NCI-H69 (cell line): ENCODE measurements at places on chromosomes 1 and 21.

- no peak for DNase-seq
Measured at GRCh38 chr1:182183606-182184005, 122.1 kb upstream of the ZNF648 start.

GRCh38 chr1:223462866-223463404 lies 69.7 kb downstream of the CCDC185 start:
- DNase-seq, result no peak

- peak; percentile 14 for DNase-seq
Measured at GRCh38 chr21:39630827-39631226, 18.1 kb downstream of the B3GALT5 start.

DNA sequence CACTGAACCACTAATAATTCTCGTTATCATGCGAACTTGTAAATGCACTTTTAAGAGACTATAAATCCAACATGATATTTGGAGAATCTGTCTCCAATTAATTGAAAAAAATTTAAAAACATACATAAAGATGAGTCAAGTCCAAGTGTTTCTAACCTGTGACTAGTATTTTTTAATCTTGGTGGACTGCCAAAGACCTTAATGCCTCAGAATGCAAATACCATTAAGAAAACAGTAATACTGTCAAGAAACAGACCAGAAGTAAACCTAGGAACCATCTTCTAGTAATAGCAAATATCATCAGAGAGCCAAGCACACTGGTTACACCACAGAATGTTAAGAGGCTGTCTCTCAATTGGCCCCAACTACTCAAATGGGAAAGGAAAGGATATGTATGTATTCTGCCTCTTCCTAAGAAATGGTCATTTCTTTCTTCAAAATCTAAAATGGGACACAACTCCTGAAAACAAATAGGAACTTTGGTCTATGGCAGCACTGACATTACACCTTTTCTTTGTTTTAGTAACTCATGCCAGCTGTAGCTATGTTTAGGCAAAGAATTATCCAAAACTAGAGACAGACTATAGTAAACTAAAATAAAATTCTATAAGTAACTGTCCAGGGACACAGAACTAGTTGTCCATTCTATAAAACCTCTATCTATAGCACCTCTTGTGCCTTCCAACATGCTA lies 15.8 kb downstream of the SCYL3 start:
- DNase-seq, result no peak

DNA sequence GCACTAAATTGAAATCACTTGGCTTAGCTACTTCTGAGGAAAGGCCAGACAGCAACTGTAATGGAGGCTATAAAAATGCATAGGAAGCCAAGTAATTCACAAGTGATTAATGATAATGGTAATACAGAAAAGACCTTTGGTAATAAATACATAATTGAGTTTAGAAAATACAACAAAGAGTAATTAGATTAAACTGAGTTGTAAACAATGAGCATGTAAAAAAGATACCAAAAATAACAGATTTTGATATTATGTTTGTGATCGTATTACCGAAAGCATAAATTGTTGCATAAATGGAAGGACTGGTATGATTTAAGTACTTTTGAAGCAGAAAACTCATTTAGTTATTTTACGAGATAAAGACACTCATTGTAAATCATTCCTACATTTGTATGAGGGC lies 556.7 kb upstream of the TMPRSS15 start:
- DNase-seq, result no peak

GRCh38 chr1:27994060-27994459 lies 34.3 kb downstream of the XKR8 start:
- no peak for DNase-seq

GRCh38 chr1:162070825-162071224 lies 1.3 kb downstream of the NOS1AP start:
- peak; percentile 59 for DNase-seq

DNA sequence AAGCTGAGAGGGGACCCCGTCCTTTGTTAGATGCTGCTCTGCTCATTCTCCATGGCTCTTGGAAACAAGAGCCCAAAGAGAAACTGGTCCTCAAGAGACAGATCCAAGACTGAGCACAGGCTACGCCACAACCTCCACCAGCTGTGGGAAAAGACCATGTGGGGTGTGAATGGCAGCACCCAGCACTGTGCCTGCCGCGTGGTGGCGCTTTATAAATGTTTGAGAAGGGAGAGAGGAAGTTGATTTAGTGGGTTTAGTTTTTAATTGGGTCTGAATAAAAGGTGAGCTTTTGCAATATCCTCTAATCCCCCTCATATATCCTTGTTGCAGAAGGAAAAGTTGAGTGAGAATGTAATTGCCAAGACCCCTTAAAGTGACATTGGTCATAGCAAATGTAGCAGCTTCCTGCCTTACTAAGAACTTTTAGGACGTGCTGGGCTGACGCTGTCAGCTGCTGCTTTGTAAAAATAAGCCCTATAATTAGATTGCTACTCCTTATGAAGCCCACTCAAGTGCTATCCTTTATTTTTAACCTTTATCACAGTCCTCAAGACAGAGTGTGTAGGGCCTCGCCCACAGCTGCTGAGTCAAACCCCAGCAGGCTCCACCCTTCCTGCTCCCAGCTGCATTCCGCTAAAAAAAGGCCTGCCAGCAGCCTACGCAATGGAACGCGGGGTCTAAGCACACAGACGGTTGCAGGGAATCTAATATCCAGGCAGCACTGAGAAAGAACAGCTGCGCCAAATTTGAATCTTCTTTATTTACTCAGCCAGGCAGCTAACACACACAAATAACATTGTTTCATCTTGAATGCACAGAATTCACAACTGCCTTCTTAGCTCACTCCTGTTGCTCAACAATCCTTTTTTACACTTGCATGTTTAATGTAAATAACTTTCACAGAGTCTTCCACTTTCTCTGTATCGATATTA lies 47.4 kb upstream of the PRDX6 start:
- DNase-seq, result peak; percentile 68

DNA sequence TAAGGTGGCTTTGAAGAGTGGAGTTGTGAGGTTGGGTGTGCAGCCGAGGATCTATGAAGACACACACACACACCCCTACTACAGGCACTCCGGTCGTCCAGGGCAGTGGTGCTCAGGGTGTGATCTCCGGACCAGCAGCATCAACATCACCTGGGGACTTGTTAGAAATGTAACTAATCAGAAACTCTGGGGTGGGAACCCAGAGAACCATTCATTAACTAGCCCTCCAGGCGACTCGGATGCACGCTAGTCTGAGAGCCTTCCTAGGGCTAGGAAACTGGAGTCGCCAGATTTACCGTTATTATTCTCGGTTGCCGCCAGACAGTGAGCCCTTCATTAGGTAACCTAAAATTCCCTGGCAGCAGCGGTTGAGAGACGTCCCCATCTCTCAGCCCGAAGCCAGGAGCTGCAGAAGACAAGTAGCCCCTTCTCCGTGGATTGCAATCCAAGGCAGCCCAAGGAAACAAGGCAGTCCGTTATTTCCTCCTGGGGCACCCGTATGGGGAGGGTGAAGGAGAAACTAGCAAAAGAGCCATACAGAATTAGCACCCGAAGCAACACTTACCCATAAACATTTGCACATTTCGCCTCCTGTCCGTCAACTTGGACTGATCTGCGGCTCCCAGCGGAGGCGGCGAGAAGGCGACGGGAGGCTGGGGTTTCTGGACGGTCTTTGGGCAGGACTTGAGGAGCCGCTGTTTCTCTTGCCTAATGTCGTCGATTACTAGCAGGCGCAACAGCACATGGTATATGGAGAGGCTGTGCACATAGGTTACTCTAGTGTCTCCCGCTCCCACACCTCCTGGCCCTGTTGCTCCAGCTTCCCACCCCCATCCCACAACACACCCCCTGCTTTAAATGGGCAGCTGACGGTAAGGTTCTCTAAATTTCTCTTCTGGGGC lies 2.9 kb upstream of the CCN1 start:
- peak; percentile 23 for DNase-seq

DNA sequence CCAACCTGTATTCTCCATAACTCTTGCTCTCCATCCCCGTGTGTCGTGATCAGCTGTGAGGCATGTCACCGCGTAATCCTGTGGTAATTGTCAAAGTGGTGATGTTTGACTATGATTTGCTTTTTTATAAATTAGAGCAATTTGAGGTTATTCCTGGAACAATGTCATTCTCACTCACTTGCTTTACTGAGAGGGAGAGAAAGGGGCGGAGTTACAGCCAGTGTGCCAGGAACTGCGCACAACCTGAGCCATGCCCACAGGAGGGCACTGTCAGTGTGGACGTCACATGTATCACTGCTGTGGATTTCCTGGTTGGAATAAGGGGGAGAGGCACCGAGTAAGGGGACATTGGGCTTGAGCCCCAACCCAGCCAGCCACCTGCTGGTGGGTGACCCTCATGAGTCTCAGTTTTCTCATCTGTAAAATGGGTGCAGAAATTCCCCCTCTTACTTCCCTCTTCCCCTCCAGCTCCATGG lies 6.9 kb downstream of the ADGRB2 start:
- peak; percentile 6 for DNase-seq

GRCh38 chr1:240956020-240956419 lies 344.1 kb upstream of the GREM2 start:
- no peak for DNase-seq

GRCh38 chr1:152182944-152183361 lies 23.9 kb upstream of the RPTN start:
- DNase-seq, result peak; percentile 34

- no peak for DNase-seq
Measured at GRCh38 chr1:96842215-96842614, 120.6 kb downstream of the PTBP2 start.

GRCh38 chr21:44927587-44928461 lies 7.1 kb upstream of the ITGB2 start:
- peak; percentile 67 for DNase-seq
